Cerebellar nuclear complex (tissue), 1 donor: ENCODE measurements at places on chromosomes 4 and X.

DNA sequence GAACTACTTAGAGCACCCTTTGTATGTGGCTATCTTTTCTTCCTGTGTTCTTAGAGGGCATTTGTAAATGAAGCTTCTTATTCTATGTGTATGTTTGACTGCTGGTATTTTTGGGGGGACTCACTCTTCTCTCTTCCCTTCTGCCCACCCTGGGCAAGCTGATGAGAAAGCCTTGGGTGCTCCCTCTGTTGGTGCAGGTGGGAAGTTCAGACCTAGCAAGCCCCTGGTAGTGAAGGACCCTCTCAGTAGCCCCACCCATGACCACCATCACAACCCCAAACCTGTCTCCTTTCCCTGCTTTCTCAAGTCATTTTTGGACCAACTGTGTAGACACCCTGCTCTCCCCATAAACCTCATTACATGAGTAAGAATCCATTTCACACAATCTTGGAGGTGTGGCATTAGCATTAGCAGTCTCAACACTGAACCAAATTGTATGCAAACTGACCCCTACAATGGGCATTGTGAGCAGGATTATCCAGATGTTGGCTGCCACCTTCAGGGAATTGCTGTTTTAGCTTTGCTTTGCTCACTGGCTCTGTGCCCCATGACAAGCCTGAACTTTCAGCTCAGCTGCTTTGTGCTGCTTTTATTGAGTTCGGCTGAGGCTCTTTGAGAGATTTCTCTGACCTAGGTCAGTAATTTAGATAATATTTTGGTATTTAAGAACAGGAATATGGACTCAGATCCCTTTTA, 27.9 kb downstream of the TRIM61 start:
- DNase-seq, result no peak

GRCh38 chrX:115940348-115940747, 230.2 kb upstream of the AGTR2 start:
- no peak for DNase-seq

DNA sequence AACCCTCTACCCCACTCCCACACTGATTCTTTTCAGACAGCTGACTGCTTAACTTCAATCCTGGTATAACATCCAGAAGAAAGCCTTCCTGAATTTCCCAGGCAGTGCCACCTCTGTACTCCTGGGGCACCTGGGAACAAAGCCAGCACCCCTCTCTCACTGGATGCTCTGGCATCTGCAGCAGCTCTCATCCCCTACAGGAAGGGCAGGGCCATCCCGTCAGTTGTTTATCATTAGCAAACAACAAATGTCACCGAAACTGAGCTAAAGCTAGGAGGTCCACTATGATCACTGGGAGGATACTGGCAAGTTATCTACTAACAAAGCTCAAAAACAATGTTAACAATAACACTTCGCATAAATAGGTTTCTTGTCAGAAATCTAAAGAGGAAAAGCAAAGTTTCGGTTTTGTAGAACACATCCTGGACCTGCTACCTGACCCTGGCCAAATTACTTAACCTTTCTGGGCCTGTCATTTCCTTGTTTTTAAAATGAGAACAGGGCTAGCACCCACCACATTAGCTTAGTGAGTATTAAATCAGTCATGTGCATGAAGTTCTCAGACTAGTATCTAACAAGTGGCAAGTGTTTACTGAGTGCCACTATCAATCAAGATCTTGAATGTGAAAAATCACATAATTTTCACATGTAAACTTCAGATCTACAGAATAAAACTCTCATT, 86.6 kb downstream of the NR3C2 start:
- no peak for DNase-seq

GRCh38 chr4:34323549-34324320, 1920.6 kb downstream of the ARAP2 start:
- no peak for DNase-seq

DNA sequence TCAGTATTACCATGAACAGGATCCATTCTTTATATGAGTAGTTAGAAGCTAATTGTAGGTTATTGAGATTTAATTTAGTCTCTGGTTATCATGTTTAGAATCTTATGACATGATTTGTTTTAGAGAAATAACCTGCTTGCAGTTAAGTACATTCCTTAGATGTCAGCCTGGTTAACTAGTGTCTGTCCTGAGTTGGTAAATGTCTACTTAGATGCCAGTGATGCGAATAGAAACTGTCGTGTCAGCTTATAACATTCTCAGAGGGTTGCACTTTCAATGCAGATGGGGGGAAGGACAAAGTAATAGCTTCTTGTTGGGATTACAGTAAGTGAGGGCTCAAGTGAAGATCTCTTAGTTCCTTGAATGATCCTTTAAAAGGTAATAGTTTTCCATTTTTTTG, 227.8 kb upstream of the SPRY1 start:
- DNase-seq, result no peak

DNA sequence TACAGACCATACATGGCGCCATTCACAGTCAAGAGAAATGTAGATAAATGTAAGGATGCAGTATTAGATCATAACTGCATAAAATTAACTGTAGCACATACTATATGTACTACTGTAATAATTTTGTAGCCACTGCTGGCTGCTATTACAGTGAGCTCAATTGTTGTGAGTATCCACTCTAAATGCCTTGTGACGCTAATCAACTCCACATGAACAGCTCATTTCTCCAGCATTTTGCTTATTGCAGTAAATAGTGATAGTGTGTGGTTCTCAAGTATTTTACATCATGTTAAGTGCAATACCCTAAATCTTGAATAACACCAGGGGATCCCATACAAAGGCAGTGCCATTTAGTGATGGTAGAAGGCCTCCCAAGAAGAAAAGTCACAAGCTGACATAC, 21.2 kb downstream of the FGFBP1 start:
- no peak for DNase-seq

DNA sequence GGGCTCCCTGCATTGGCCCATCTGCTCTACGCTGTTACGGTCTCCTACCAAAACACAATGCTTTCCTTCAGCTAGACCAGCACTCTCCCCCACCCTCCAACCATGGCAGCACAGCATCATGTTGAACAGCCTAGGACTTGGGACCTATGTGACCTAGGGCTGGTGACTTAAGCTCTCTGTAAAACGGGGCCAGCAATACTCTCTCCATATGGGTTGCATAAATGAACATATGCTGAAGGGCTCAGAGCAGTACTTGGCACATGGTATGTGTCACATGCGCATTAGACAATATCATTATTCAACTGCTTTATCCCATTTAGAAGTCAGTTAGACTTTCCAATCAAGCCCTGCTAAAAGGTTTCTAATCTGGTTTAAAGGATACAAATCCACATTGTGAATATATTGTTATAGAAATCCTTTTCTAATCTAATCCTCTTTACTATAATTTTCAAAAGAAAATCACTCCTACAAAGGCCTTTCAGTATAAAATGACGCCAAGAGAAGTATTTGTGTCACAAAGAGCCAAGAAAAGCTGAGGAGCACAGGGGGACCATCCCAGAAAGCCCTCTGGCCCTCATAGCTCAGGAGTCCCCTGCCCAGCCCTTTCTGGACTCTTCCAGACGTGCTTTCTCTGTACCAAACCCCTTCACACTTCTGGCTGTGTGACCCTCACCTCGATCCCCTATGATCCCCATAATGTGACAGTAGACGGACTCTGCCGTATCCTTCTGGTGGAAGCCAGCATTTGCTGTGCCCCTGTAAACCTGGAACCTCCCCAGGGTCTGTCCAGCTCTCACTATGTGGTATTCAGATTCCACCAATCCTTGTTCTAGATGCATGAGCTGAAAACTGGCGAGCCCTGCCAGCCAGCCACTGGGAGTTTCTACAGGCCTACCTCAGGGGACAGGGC, 42.3 kb downstream of the NSG1 start:
- DNase-seq, result no peak

DNA sequence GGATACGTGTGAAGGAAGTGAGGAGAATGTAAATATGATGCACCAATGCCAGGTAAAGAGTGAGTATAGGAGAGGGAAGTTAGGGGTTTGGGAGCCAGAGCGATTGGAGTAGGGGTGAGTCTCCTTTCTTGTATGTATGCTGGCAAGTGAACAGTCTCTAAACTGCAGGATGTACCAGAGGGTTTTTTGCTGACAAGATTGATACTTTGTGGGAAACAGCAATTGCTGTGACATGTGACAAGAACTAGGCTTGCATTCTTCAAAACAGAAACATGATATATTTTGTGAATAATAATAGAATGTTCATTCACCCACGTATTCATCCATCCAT, 706 bp downstream of the CHIC1 start:
- DNase-seq, result no peak

DNA sequence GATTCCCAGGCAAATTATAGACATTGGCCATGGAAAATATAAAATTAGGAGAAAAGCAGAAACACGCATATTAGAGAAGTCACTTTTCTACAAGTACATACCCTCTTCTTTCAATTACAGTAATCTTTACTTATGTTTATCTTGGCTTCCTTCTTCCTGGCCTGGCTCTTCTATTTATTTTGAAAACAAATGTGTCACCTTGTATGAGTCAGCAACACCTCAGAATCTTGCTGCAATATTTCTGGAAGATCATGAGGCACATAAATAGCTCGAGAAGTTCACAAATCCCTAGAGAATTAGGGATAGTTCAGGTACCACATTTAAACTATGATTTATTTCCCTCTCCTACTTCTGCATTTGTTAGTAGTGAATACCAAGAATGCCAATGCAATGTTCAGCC, 124.6 kb downstream of the ANOS1 start:
- no peak for DNase-seq

- DNase-seq, result no peak
Measured at GRCh38 chrX:54171527-54172250, 11.4 kb downstream of the FAM120C start.

GRCh38 chr4:105305019-105305836, 158.6 kb downstream of the TET2 start:
- DNase-seq, result no peak

- DNase-seq, result no peak
Measured at GRCh38 chrX:11655282-11656015, 10.3 kb downstream of the ARHGAP6 start.

DNA sequence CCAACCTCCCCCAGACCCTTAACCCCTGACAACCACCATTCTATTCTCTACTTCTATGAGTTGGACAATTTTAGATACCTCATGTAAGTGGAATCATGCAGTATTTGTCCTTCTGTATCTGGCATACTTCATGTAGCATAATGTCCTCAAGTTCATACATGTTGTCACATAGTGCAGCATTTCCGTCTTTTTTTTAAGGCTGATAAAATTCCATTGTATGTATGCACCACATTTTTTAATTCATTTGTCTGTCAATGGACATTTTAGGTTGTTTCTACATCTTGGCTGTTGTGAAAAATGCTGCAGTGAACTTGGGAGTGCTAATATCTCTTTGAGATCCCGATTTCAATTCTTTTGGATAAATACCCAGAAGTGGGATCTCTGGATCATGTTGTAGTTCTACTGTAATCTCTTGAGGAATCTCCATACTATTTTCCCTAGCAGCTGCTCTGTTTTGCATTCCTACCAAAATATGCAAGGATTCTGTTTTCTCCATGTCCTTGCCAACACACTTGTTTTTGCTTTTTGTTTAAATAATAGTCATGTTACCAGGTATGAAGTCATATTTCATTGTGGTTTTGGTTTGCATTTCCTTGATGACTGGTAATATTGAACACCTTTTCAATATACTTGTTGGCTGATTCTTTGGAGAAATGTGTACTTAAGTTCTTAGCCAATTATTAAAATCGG, 48.8 kb upstream of the ADAD1 start:
- no peak for DNase-seq

DNA sequence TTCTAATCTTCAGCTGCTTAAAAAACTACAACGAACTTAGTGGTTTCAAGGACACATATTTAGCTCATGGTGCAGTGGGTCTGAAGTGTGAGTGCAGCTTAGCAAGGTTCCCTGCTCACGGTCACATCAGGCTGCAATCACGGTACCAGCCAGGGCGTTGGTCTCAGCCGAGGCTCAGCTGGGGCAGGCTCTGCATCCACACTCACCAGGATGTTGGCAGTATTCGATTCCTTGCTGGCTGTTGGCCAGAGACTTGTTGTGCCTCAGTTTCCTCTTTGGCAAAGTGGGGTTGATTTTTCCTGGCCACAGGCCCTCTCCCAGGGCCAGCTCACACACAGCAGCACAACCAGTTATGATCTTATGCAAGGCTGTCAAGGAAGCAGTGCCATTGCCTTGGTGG, 61.8 kb downstream of the TRMT44 start:
- DNase-seq, result no peak

- no peak for DNase-seq
Measured at GRCh38 chrX:46838486-46838870, 1.6 kb downstream of the RP2 start.

DNA sequence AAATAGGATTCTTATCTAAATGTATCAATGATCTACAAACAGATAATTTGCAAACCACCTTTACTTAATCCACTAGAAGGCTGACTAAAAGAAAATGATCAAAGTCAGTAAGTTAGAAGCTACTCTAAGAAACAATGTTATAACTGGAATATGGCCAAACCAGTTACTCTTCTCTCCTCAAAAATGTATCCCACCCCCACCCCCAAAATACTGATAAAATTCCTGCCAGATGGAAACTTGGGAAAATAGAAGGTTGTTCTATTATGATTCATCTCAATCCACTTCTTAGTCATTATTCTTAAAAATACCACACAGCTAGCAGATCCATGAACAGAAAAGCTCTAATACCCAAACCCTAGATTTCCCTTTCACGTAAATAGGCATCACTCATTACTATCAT, 206.4 kb downstream of the KLHL13 start:
- no peak for DNase-seq

GRCh38 chr4:86250619-86251018, 109.2 kb downstream of the MAPK10 start:
- DNase-seq, result no peak
